Naive thymus-derived CD8-positive, alpha-beta T cell (primary cell): ENCODE measurements at places on chromosomes 1 and 21. TPM values are rescaled to one million over a fixed set of nuclear protein-coding genes. Genes with fewer than 3 reads are reported as not detected.

ACTL8 gene
- not detected for polyA plus RNA-seq

HMCN1 gene
- polyA plus RNA-seq, result not detected

DNA sequence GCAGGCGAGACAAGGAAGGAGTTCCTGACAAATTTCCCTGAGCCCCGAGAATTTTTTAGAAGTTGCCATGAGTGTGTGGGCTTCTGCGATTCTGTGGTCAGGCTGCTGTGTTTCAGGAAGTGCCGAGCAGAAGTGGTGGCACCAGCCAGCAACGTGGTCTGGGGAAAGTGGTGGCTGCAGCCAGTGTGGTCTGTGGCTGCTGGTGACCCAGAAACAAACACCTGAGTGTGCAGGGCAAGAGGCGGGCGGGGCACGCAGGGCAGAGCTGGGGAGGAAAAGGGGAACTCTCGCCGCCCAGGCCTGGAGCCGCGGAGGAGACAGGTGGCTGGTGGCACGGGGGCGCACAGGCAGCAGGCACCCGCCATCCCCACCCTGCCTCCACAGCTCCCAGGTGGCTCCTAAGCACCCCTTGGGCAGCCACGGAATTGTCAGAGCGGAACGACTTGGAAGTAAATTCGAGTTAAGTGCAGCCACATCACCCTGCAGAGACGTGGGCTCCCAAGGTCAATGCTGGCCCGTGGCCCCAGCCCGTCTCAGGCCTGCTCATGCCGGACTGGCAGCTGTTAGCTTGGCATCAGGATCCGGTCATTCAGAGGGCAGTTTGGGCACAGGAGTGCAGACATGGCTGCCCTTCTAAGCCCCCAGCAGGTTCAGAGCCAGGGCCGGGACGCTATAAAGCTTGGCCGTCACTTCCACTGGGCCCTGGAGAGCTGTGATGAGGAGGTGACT lies 25.1 kb downstream of the PRDM16 start:
- H3K27ac ChIP-seq, result no peak overlapping the region
- H3K36me3 ChIP-seq, result no peaks in the 10 kb centered on the region
- peaks cover 2% of the 10 kb centered on the region for H3K4me1 ChIP-seq
- DNase-seq, result no peak

DNA sequence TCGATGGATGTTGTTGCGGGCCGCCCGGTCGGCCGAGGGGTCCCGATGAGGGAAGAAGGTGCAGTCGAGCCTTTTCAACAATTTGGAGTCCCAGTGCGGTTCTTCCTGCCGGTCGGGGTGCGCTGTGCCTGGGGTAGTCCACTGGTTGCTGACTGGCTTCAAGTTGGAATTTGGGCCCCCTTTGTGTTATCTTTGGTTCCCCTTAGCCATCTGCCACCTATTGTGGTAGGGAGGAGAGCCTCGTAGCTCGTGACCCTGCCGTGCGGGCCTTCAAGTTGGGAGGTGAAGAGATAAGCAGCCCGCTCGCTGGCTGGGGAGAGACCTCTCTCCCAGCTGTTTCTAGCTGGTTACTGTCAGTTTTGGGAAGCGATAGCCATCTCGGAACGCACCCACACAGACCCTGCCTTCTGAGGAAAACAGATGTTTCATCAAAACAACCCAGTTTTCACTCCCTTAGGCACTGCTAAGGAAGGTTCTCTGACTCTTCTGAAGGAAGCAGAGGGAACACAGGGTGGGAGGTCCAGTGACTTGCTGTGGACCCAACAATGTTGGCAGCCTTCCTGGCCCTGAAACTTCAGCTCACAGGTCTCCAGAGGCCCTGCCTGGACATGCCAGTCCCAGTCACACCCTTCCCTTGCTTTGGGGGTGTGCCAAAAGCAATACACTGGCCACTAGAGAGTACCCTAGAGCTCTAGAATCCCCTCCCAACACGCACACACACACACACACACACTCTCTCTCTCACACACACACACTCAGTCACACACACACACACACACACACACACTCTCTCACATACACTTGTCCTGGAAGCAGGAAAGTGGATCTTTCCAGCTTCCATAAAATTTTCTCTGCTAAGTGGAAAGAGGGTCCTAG lies 1.0 kb downstream of the BTG2 start:
- peaks cover 21% of the 10 kb centered on the region for H3K36me3 ChIP-seq
- peak overlapping the region; percentile 98 for H3K27ac ChIP-seq
- H3K4me1 ChIP-seq, result peaks cover 69% of the 10 kb centered on the region
- peak; percentile 64 for DNase-seq
